Astrocyte (in vitro differentiated cells and primary cell): ENCODE measurements at places on chromosomes 6 and 20.

DNA sequence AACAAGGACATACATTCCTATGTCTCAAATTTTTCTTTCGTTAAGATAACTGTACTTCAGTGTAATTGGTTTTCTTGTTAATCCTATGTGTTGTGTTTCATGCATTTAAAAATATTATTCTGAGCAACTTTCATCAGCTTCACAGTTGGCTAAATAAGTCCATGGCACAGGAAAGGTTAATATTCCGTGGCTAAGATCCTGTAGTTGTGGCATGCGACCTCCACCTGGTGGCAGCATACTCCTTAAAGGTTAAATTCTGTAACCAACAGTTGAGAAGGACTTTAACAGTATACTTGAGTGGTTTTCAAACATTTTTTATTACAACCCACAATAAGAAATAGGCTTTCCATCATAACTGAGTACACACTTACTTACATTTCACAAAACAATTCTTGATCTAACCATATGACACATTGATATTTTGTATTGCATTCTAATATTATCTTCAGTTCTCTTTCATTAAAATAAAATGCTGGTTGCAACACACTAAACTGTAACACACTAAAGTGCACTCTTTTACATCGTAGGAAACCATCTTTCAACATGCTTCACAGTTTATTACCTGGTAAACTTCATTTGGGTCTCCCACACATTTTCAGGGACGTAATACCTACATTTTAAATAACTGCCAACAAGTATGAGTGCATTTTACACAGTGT is 118.3 kb downstream of the SLX4IP start:
- peak; percentile 47 for DNase-seq

DNA sequence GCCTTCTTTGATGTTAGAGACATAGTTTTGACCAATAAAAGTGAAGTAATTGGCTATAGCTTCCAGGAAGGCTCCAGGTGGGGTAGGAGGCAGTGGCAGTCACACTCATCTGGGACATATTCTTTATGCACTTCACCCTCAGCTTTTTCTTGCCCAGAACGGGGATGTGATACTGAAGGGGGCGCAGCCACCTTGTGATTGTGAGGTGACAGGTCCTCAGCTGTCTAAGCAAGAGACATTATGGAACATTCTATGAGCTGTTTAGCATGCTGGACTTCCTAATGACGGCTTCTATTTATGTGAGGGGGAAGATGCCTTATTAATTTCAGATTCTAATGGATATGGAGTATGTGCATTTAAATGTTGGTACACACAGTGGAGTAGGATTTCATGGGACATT is 151.3 kb upstream of the ZFP64 start:
- no peak for DNase-seq

GRCh38 chr20:22604815-22605214 is 20.4 kb upstream of the FOXA2 start:
- DNase-seq: no peak

- DNase-seq: peak; percentile 84
Measured at GRCh38 chr6:111625461-111626391, 20.0 kb upstream of the TRAF3IP2 start.

GRCh38 chr6:163207431-163208383 is 206.8 kb upstream of the QKI start:
- DNase-seq: no peak

- no peak for DNase-seq
Measured at GRCh38 chr20:37350649-37351574, 5.0 kb downstream of the SRC start.

DNA sequence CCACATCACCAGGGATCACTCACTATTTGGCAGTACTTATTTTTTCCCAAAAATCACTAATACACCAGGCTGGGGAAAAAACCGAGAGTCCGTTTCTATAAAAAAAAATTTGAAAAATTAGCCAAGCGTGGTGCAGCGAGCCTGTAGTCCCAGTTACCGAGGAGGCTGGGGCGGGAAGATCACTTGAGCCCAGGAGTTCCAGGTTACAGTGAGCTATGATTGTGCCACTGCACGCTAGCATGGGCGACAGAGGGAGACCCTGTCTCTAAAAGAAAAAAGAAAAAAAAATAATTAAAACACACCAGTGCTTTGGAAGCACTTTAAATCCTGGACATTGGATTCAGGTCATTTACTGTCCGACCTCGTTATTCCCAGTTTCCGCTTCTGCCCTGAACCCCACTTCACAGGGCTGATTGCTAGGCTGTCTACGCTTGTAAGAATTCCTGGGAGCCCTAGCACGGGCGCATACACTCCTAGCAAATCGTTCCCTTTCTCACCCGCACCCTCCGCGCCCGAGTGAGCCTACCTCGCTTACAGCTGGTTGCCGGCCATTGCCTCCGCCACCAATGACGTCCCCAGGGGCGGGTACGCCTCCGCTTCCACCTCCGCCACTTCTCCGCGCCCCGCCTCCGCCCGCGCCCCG is at the start of gene TPMT:
TPMT (minus strand) TSS at position 571 of the 643 bp plus-strand sequence. CDS start 5,950 bp downstream, outside the sequence.
- no peak for DNase-seq

- DNase-seq: peak; percentile 65
Measured at GRCh38 chr6:125004198-125004597, 42.0 kb downstream of the RNF217 start.

DNA sequence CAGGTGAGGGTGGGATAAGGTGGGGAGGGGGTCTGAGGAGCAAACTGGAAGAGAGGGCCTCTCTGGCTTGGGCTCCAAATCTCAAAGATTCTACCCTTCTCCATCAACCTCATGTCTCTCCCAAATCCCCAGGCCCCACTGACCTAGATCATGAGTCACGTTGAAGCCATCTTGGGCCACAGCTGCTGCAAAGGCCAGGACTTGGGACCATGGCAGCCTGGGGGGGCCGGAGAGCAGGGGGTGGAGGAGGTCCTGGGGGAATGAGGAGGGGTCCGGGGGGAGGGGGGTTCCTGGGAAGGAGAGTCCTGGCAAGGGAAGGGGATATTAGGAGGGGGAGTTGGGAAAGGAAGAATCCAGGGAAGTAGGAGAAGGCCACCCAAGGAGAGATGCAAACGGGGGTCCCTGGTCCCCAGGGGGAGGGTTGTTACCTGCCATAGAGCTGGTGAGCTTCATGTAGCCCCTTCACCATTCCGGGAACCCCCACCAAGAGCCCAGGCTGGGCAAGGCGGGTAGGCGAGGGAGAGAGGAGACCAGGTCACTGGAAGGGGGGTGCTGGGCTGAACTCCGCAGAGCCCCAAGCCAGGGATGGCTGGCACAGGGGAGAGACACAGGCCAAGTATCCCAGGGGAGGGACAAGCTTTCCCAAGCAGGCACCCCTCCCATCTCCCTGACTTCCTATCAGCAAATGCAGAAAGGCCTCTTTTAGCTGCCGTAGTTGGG is 12.7 kb downstream of the GGT7 start:
- no peak for DNase-seq

GRCh38 chr20:20896606-20897005 is 184.2 kb upstream of the RALGAPA2 start:
- DNase-seq: no peak

- no peak for DNase-seq
Measured at GRCh38 chr20:47814632-47815415, 29.5 kb upstream of the SULF2 start.

GRCh38 chr20:20241976-20242375 is 125.9 kb upstream of the INSM1 start:
- DNase-seq: no peak

GRCh38 chr20:33299111-33299603 is 16.1 kb downstream of the BPIFB1 start:
- peak; percentile 6 for DNase-seq

- DNase-seq: peak; percentile 68
Measured at GRCh38 chr6:41734666-41735426, 562 bp downstream of the TFEB start.

GRCh38 chr20:16476032-16476431 is 97.2 kb downstream of the KIF16B start:
- no peak for DNase-seq
